ENCODE measurements at places on chromosomes 2 and 18. TPM values are rescaled to one million over a fixed set of nuclear protein-coding genes. Genes with fewer than 3 reads are reported as not detected.

NPPC gene
- not detected for total RNA-seq

COL3A1 gene
- total RNA-seq: 9.3 TPM

MEP1B gene
- not detected for total RNA-seq

MORN2 gene
- total RNA-seq: 50.1 TPM

UBXN2A gene
- total RNA-seq: 13.5 TPM

DCC gene
- not detected for total RNA-seq

HSPD1 gene
- 397 TPM for total RNA-seq

KHK gene
- total RNA-seq: 2.9 TPM

ANKRD30BL gene
- total RNA-seq: not detected

GRCh38 chr2:8546612-8547283 lies 135.1 kb upstream of the ID2 start:
- no peak for DNase-seq

GRCh38 chr2:32478889-32479620 lies 122.2 kb downstream of the BIRC6 start:
- DNase-seq: no peak

DNA sequence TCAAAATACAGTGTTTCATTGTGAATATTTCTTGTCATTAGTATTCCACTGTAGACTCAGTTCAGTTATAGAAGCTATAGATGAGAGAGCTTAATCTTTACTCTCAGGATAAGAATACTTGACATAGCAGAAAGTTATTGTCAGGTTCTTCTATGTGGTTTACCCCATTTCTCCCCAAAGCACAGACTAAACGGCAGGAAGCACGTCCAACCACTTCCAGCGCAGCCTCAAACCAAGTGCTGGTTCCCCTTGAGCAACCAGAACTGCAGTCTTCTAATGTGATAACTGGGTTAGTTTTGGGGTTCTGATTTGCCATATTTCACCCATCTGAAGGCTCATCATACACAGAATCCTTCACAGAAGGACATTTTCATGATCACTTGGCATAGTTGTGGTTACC lies 324.7 kb downstream of the SLC8A1 start:
- no peak for DNase-seq

- DNase-seq: no peak
These were observed 167.5 kb downstream of the UPP2 start for GRCh38 chr2:158269143-158269542.

GRCh38 chr18:75309564-75309963 lies 99.0 kb downstream of the TSHZ1 start:
- peak; percentile 20 for DNase-seq

GRCh38 chr2:74513605-74514367 lies 464 bp upstream of the TLX2 start:
- DNase-seq: peak; percentile 43

- no peak for DNase-seq
These were observed 86.3 kb upstream of the EFEMP1 start for GRCh38 chr2:56009758-56010458.

DNA sequence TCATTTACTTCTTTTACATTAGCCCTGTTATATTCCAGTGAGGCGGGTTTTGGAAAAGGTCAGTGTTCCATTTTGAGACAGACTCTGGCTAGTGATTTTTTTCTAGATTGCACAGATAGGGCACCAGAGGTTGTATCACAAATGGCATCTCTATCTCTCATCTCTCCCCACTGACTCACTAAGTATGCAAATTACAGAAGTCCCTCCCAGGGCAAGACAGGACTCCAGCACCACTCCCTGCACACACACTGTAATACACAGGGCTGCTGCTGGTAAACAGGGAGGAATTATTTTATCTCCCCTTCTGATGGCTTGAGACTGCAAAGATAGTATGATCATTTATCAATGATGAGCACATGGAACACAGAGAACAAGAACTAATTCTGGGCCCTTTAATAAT lies 46.2 kb downstream of the AKAIN1 start:
- DNase-seq: no peak

GRCh38 chr18:25240420-25240770 lies 111.6 kb downstream of the ZNF521 start:
- no peak for DNase-seq

GRCh38 chr18:47168913-47169312 lies 7.3 kb downstream of the IER3IP1 start:
- no peak for DNase-seq

GRCh38 chr2:118094503-118094902 lies 6.2 kb downstream of the INSIG2 start:
- no peak for DNase-seq

GRCh38 chr2:168751104-168751740 lies 51.2 kb upstream of the NOSTRIN start:
- DNase-seq: no peak

- peak; percentile 55 for DNase-seq
These were observed 111.2 kb upstream of the KLHL29 start for GRCh38 chr2:23273786-23274185.

- no peak for DNase-seq
These were observed 18.4 kb downstream of the UPP2 start for GRCh38 chr2:158120102-158120501.

DNA sequence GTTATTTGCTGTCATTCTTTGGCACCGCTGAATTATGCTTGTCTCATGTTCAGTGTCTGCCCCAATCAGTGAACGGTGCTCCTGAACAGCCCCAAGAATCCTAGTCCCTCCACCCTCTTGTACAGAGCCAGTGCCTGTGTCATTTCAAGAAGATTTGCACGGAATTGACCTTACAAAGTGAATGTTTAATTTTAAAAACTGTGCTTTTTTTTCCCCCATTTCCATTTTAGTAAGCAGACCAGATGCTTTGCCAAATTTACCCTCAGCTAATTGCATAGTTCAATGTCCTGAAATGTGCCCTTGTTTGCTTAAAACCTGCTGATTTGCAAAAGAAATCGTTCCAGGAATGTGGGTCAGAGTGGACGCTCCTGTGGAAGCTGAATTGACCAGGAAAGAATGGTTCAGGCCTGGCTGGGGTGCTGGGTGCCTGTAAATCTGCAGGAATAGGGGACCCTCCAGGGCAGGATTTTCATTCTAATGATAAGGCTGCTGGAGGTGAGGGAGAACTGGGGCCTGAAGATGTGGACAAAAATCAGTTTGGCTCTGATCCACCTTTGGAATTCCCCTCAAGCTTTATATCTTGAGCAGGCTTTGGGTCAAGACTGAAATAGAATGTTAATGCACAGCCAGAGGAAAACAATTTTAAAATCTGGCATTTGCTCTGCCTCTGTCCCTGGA lies 20.1 kb downstream of the TMEM17 start:
- DNase-seq: no peak

- no peak for DNase-seq
These were observed 744.3 kb upstream of the REG3G start for GRCh38 chr2:78281164-78281563.

DNA sequence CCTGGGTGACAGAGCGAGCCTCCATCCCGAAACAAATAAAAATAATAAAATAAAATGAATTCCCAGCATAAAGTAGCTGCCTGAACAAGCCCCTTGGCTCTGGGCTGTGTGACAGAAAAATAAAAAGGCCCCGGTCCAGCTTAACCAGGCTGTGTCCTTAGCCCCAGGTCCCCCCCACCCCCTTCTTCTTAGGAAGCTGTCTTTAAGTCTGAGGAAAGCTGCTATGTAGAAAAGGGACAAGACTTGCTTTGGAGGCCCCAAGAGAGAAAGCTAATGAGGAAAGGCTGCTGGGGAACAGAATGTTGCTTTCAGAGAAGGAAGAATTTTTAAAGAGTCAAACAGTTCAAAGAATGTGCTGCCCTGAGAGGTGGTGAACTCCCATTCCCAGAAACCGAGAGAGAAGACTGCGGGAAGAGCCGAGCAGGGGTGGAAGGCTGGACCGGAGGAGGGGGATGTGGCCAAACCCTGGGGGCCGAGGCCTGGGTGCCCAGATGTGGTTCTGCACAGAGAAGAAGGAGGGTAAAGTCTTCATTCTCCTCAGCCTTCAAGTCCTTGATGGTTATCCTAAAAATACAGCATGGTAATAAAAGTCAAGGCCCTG lies 61.9 kb downstream of the CENPO start:
- no peak for DNase-seq

All from Daoy (cell line).